ENCODE measurements at places on chromosomes 4 and X. TPM values are rescaled to one million over a fixed set of nuclear protein-coding genes. Genes with fewer than 3 reads are reported as not detected.

Gene SMIM10
- total RNA-seq, result not detected

Gene GPRASP1
- total RNA-seq, result 0.46 TPM

Gene TCEAL7
- total RNA-seq, result not detected

Gene IGBP1
- 55.2 TPM for total RNA-seq

Gene PPBP
- total RNA-seq, result not detected

GRCh38 chrX:127459790-127460189 lies 592.4 kb downstream of the ACTRT1 start:
- no peak overlapping the region for H3K4me3 ChIP-seq
- H3K27me3 ChIP-seq, result no peaks in the 10 kb centered on the region
- no peak for DNase-seq
- H3K36me3 ChIP-seq, result no peaks in the 10 kb centered on the region

DNA sequence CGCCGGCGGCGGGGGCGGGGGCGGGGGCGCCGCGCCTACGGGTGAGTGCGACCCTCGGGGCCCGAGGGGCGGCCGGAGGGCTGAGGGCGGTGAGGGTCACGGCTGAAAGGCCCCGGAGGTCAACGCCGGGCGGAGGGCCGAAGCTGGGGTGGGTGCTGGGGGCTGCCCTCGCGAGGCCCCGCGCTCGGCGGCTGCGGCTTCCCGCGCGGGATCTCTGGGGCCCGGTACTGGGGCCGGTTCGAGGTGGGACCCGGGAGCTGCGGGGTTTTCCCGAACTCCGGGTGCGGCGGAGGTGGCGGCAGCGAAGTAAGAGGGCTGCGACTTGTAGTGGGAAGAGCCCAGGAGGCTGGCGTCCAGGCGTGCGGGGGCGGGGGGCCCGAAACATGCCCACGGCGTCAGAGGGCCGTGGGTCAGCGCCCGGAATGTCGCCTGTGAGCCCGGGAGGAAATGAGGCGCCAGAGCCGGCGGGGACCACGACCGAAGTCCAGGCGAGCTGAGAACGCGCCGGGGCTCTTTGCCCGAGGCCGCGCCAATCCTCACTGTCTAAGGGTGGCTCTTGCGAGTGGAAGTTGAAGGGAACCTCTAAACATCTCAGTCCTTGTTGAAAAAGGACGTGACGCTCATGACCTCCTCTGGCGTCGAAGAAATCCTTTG lies 407 bp downstream of the IL13RA1 start:
- H3K4me1 ChIP-seq, result peaks cover 8% of the 10 kb centered on the region
- no peaks in the 10 kb centered on the region for H3K27me3 ChIP-seq
- no peak overlapping the region for H3K27ac ChIP-seq
- no peak for DNase-seq

GRCh38 chrX:13283950-13284546 lies 35.8 kb downstream of the ATXN3L start:
- no peaks in the 10 kb centered on the region for H3K4me1 ChIP-seq
- no peak for DNase-seq
- no peaks in the 10 kb centered on the region for H3K36me3 ChIP-seq
- no peaks in the 10 kb centered on the region for H3K27me3 ChIP-seq
- H3K4me3 ChIP-seq, result no peak overlapping the region

DNA sequence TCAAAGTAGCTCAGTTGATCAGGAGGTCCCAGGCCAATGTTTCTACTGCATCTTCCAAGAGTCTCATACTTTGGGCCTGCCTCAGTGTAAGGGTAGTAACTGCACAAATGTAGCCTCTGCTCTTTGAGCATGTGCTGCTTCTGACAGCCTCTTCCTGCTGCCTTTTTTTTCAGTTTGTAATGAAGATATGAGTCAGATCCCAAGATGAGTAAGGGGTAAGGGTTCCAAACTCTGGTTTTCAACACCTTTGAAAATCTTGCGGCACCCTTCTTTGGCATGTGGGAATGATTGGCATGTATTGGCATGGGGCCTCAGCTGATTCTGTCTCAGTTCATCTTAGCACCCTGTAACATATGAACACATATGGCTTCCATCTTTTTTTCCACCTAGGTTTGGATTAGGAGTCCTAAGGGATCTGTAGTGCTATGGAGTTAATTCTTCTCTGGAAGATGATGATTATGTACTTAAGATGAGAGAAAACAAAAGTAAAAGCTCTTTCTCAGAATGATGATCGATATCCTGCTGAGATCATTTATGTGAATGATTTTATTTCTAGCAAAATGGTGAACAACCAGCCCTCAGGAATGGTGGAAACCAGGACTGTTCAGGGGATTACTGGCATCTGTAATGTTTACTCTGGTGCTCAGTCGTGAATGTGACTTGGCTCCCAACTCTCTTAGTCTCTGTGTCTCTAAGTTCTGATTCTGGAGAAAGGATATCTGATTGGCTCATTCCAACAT lies 118.7 kb upstream of the PRPS2 start:
- H3K4me1 ChIP-seq, result no peaks in the 10 kb centered on the region
- no peaks in the 10 kb centered on the region for H3K27me3 ChIP-seq
- H3K36me3 ChIP-seq, result no peaks in the 10 kb centered on the region
- H3K27ac ChIP-seq, result no peak overlapping the region
- H3K4me3 ChIP-seq, result no peak overlapping the region
- no peak for DNase-seq

DNA sequence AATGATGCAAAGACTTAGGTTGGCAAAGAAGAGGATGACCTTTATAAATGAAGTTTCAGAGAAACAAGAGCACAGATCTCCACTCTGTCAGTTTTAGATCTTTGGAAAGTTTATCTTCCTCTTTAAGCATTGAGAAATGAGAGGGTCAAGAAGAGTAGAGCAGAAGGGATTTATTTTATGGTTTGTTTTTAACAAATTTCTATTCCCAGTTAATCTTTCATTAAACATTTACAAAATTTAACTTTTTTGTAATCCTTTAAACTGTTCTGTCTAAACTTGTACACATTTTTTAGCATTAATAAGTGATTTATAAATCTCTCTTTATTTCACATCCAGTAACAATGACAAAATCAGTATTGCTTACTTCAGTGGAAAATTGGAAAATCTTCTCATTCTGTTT lies 875.0 kb upstream of the IGFBP7 start:
- no peak overlapping the region for H3K4me3 ChIP-seq
- H3K4me1 ChIP-seq, result no peaks in the 10 kb centered on the region
- no peak overlapping the region for H3K27ac ChIP-seq
- no peak for DNase-seq
- no peaks in the 10 kb centered on the region for H3K27me3 ChIP-seq

DNA sequence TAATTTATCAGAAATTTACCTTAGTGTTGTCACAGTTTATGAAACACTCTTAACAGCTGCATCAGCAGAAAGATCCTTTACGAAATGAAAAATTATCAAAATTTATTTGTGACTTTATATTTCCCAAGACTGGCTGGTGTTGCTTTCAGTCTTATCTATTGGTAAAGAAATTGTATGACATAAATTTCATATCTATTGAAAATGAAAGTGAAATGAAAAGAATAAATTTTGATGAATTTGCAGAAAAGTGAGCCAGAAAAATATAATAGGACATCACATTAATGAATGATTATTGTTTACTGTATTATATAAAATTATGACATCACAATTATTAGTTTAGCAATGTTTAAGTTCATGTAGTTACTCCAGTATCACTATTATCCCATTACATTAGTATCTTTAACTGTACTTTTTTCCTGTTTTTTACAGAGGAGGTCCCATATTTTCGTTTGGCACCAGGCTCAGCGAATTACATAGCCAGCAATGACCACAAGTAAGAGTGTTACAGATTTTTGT lies 13.2 kb upstream of the TMEM165 start:
- H3K27ac ChIP-seq, result no peak overlapping the region
- no peaks in the 10 kb centered on the region for H3K4me1 ChIP-seq
- H3K36me3 ChIP-seq, result no peaks in the 10 kb centered on the region
- DNase-seq, result no peak

- H3K4me1 ChIP-seq, result peaks cover 7% of the 10 kb centered on the region
- no peak for DNase-seq
- H3K27ac ChIP-seq, result no peak overlapping the region
- H3K27me3 ChIP-seq, result no peaks in the 10 kb centered on the region
- no peaks in the 10 kb centered on the region for H3K36me3 ChIP-seq
Observed at GRCh38 chr4:39472396-39472795, 13.5 kb downstream of the LIAS start.

GRCh38 chr4:57168982-57169381 lies 58.8 kb upstream of the IGFBP7 start:
- H3K27me3 ChIP-seq, result no peaks in the 10 kb centered on the region
- no peaks in the 10 kb centered on the region for H3K36me3 ChIP-seq
- no peak for DNase-seq
- H3K4me3 ChIP-seq, result no peak overlapping the region
- no peaks in the 10 kb centered on the region for H3K4me1 ChIP-seq
- H3K27ac ChIP-seq, result no peak overlapping the region

GRCh38 chr4:152500800-152501434 lies 35.0 kb downstream of the FBXW7 start:
- peak; percentile 74 for DNase-seq
- H3K4me3 ChIP-seq, result peak overlapping the region; percentile 21
- no peaks in the 10 kb centered on the region for H3K27me3 ChIP-seq
- no peaks in the 10 kb centered on the region for H3K36me3 ChIP-seq

DNA sequence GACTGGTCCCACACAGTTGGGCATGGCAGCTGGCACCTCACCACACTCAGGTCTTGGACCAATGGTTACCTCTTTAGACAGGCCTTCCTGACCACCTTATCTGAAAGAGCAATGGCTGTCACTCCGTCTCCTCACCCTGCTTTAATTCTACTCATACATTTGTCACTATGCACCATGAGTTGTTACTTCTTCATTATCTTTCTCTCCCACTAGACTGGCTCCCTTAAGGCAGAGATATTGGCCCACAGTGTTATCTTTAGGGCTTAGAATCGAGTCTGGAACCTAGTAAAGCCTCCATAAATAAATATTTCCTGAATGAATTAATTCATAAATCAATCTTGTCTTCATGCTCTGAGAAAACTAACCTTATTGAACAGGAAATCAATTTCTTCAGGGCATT lies 46.6 kb downstream of the DCHS2 start:
- H3K36me3 ChIP-seq, result no peaks in the 10 kb centered on the region
- H3K4me1 ChIP-seq, result no peaks in the 10 kb centered on the region
- H3K27me3 ChIP-seq, result no peaks in the 10 kb centered on the region
- no peak overlapping the region for H3K27ac ChIP-seq
